ENCODE measurements at places on chromosomes 12 and 14. TPM values are rescaled to one million over a fixed set of nuclear protein-coding genes. Genes with fewer than 3 reads are reported as not detected.

DNA sequence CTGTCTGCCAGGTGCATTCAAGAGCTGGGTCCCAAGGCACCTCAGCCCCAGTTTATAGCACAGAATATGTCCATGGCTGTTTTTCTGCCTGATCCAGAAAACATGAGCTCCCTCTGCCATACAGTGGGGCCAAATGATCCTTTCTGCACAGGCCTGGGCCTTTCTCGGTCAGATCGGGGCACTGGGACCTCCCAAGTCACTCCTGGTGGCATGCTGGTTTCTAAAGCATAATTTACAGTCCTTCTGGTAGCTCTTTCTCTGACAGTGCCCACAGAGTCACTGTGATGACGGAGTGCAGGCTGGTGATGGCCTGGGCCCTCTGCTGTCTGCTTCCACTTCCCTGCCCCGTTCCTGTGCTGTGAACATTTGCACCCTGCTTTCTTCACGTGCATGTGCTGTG lies 99.2 kb downstream of the ADGRD1 start:
- no peak for ATAC-seq

GRCh38 chr12:49000346-49000745 lies 1.2 kb upstream of the DDN start:
- no peak for ATAC-seq

The MRPL51 gene
- 180 TPM for total RNA-seq

The PTCSC3 gene
- total RNA-seq = not detected

The PLEK2 gene
- total RNA-seq = 24.5 TPM

- no peak for ATAC-seq
These were observed 19.2 kb downstream of the PLEK2 start for GRCh38 chr14:67392800-67393199.

- no peak for ATAC-seq
These were observed 8.3 kb upstream of the GPR162 start for GRCh38 chr12:6813363-6813762.

- ATAC-seq = no peak
These were observed 10.7 kb downstream of the GPRC5A start for GRCh38 chr12:12902036-12902435.

DNA sequence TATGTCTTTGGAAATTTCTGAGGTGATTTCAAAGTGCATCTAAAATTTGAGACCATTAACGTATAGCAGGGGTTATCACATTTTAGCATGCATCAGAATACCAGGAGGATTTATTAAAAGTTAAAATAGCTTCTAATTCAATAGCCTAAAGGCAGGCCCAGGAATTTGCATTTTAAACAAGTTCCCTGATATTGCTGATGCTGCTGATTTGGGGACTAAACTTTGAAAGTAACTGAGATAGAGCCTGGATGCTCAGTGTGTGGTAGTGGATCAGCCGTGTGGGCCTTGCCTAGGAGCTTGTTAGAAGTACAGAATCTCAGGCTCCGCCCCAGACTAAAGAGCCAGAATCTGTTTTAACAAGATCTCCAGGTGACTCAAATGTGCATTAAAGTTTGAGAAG lies 375.0 kb upstream of the FBXO33 start:
- ATAC-seq = no peak

- ATAC-seq = no peak
These were observed 343.4 kb upstream of the USP15 start for GRCh38 chr12:61916831-61917230.

The ARMH4 gene
- 0.72 TPM for total RNA-seq

DNA sequence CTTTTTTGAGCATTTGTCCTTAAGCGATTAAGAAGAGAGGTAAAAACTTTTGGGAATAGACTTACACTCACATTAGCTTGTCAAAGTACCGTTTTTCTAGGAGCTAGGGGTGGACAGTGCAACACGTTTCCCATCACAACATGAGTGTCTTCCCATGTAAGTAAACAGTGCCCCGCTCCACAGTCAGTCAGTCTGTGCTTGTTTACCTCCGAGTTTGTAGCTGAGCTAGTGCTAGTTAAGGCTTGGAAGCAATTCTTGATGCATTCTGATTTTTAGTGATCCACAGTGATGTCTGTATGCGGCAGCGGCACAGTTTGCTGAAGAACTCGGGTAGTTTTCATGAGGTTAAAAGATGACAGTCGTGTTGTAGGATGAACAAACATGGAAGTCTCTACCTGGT lies 941 bp downstream of the ZDHHC17 start:
- ATAC-seq = no peak

DNA sequence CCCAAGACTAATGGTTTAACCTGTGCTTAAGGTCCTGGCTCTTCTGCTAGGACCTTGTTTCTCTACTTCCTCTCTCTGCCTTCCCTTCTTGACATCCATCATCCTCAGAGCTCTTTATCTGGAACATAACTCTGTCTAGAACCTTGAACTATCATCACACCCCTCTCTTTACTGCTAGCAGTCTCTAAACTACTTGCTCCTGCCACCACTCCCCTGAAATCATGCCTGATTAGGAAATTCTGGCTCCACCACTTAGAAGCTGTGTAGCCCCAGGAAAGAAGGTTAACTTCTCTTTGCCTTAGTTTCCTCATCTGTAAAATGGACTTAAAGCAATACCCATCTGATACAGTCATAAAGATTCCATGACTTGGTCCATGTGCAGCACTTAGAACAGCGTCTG lies 9.1 kb downstream of the SLC38A1 start:
- no peak for ATAC-seq

- ATAC-seq = peak; percentile 13
These were observed 274.7 kb downstream of the EGLN3 start for GRCh38 chr14:33676135-33676566.
